ENCODE measurements at places on chromosomes 3 and 15. TPM values are rescaled to one million over a fixed set of nuclear protein-coding genes. Genes with fewer than 3 reads are reported as not detected.

Gene GFM1
- 40.7 TPM for polyA plus RNA-seq

Gene CCR3
- 0.39 TPM for polyA plus RNA-seq

Gene MESP2
- not detected for polyA plus RNA-seq

Gene GRIP2
- polyA plus RNA-seq, result 11.8 TPM

Gene SERP1
- polyA plus RNA-seq, result 92.9 TPM

Gene STRIT1
- 102 TPM for polyA plus RNA-seq

Gene CSPG4
- 49.2 TPM for polyA plus RNA-seq

Gene RETNLB
- polyA plus RNA-seq, result not detected

Gene GADL1
- 25.9 TPM for polyA plus RNA-seq

Gene FXR1
- polyA plus RNA-seq, result 434 TPM

Gene PDZRN3
- 71.1 TPM for polyA plus RNA-seq

- DNase-seq, result peak; percentile 89
These were observed at the start of gene ABI3BP for GRCh38 chr3:100993309-100993708. Gene ABI3BP (minus strand): TSS chr3:100993421. CDS start chr3:100993384, 37 bp downstream.

DNA sequence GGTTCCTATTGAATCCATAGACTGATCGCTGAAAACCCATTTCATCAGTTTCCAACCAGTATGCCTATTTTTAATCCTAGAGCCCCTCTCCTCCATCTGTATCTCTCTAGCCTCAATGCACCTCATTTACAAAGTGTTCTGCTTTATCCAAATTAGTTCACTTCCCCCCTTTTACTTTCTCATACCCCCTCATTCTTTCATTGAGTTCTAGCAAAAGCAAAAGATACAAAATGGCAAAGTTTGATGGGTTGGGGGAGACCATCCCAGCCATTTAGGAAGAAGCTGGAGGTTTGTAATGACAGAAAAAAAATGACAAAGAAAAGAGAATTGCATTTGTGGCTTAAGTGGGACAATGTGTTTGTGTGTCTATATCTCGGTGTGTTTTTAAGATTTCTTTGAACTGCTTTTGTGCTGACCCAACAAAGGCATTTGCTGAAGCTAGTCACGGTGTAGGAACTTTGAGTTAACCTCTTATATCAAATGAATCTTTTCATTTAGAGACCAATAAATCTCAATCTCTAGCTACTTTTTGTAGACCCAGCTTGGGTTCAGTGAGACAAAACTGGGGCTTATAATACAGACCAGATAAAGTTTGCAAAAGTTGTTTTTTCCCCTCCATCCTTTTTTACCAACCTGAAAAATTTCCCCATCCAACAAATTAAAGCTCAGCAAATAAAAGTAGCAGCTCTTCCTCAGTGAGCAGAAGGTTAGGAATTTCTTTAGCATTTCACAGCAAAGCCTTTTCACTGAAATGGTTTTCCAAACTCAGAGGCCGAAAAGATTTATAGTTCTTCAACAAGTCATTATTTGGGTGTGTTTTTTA, 18.7 kb downstream of the NR2F2 start:
- DNase-seq, result no peak

DNA sequence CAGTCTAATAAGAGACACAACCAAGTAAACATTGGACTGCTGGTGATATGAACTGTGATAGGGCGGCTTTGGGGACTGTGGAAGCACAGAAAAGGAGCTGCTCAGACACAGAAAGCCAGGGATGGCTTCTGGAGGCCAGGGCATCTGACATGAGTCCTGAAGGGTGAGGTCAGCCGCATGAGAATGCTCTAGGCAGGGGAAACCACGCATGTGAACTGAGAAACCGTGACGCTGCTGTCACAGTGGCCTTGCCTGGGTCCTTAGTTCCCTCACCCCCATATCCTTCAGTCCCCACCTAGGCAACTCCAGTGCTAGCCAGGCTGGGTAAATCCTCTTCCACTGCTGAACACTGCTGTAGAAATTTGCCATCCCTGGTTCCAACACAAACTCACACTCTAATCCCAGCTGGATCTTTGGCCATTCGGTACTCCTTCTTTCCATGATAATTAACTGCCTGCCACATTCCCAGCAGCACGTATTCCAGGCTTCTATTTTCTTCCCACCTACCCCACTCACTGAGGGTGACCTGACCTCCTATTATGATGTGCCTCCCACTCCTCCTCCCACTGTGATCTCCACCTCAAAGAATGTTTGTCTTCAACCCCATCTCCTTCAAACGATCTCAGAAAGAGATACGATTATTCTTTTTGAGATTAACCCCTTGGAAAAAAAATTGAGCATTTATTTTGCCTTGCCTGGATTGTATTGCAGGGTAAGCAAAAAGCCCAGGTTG, 31.4 kb downstream of the CRYGS start:
- DNase-seq, result no peak

- no peak for DNase-seq
These were observed 71.9 kb downstream of the DCUN1D1 start for GRCh38 chr3:182908471-182908870.

- no peak for DNase-seq
These were observed 43.6 kb downstream of the C2CD4B start for GRCh38 chr15:62121273-62122015.

GRCh38 chr15:47265686-47266085, 451.6 kb upstream of the SEMA6D start:
- DNase-seq, result no peak

GRCh38 chr3:4575381-4575780, 82.2 kb downstream of the ITPR1 start:
- DNase-seq, result no peak

DNA sequence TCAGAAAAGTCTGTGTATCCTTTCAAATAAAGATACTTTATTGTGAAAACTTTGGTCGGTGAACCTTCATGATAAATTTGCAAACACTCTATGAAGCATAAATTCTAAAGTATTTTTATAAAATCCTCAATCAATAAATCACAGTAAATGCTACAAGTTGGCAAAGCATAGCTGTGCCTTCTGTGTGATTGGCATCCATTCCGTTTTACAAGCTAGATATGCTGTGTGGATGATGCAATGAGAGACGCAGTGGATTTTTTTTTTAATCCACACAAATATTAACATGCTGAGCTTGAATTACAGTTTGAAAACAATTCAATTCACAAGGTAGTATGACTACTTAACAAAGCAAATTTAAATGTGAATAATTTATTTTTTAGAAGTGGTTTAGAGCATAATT, 937.2 kb downstream of the ZPLD1 start:
- no peak for DNase-seq

DNA sequence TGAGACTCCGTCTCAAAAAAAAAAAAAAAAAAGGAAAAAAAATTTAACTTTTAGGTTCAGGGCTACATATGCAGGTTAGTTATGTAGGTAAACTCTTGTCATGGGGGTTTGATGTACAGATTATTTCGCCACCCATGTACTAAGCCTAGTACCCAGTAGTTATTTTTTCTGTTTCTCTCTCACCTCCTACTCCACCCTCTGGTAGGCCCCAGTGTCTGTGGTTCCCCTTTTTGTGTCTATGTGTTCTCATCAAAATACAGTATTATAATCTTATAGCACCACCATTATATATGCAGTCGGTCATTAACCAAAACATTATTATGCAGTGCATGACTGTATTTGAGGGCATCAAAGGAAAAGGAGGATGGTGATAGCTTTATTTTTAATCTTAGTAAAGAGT, 47.3 kb downstream of the CHP1 start:
- no peak for DNase-seq

GRCh38 chr3:107128946-107129345, 248.3 kb upstream of the CCDC54 start:
- no peak for DNase-seq

DNA sequence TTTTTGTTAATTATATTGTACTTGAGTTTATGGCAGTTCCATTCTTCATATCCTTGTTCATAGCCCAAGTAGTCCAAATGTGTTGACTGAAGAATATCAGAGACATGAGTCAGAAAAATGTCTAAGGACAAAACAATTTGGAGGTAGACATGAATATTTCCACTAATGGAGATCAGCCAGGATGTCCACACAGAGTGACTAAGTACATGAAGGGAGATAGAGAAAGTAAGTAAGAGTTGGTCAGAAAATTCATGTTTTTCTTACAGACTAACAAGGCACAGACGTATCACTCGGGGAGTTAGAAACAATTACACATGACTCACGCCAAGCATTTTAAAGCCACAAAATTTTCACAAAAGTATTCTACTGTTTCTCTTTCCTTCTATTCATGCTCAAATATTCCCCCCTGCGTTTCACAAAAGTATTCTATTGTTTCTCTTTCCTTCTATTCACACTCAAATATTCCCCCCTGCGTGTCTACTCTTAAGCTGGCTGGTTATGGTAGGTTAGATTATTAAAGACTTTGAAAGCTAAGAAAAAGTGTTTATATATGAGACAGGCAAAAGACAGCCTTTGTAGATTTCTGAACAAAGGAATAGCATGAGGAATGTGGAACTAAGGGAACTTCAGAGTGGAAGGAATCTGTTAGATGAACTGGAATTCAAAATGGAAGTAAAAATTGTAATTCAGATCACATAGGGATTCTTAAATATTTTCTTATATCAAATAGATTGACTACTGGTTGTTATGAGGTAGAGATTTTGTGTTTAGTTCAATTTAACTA, 648.7 kb upstream of the CCDC54 start:
- DNase-seq, result no peak

DNA sequence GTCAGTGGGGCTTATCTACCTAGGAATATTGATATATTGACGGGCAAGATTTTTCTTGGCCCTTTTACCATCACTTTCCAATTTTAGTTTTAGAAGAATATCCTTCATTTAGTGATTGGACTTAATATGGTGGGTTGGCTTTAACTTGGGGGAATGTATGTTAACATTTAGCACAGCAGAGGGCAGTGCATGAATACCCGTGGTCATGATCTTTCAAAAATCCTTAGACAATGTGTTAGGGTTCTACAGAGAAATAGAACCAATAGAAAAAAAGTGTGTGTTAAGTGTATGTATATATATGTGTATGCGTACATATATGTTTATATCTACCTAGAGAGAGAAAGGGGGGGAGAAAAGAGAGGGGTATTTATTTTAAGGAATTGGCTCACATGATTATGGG, 36.9 kb downstream of the GPR171 start:
- DNase-seq, result no peak

DNA sequence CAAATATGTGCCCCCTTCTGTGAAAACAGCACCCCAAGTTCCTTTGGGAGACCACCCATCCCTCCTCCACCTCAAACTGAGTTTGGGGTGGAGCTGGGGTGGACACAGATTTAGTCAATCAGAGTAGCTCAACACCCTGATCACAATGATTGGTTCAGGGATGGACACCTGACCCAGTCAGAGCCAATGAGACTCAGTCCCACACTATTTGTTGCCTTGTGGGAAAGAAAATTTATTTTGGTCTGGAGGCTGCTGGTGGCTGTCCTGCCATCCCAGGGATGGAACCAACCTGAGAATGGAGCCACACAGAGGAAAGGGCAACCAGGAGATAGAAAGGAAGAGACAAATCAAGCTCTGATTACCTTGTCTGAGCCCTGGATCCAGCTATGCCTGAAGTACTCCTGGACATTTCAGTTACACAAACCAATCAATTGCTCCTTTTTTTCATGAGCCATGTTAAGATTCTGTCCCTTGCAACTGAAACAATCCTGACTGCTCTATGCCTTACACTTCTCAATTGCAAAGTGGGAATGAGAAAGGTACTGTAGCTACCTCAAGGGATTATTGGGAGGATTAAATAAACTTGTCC, 10.6 kb downstream of the DNASE1L3 start:
- no peak for DNase-seq

DNA sequence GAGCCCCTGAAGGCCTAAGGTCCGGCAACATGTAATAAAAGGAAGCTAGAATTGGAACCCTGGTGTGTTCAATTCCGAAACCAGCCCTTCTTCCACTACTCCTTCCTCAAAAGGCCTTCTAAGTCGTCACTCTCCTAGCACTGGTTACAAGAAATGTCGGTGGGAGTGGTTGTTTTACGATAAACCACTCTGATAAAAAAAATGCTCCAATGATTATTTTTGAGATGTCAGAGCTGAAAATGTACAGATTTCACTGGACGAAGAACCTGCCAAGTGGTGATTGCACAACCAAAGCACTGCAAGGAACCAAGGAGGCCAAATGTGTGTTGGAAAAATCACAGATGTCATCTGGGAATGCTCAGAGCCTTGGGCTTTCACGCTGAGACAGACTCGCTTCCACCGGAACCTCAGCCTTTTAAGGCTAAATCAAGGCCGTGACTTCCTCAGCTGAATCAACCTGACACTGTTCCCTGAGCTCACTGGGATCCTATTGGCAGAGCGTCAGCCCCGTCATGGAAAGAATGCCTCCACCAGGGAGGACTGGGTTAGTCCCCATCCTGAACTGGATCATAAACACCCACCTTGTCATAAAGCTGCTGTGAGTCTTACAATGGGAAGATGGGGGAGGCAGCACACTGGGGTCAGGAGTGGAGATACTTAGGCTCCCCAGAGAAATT, 108.1 kb upstream of the THBS1 start:
- peak; percentile 91 for DNase-seq

DNA sequence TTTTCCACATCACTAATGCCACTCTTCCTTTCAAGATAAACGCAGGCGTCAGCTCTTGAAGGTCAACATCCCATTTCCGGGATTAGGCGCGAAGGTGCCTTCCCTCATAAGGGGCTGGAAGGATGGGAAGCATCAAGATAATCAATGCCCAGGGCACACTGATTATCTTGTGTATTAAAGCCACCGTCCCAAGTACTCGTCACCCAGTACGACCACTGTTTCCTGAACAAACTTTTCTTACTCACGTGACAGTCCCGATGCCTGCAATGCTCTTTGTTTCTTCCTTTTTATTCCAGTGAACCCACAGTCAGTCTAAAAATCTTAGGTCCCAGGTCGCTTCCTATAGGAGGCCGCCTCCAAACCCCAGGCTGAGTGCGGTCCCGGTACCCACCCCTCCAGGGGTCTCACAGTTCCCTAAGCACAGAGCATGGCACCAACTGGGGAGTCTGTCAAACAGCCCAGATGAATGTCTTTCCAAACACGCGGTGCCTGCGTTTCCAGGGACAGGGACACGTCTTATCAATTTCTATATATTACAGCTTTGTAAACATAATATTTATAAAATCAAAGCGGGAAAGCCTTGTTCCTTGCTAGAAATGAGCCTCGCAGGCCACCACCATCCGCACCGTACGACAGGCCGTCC, 589 bp downstream of the ANAPC13 start:
- no peak for DNase-seq

DNA sequence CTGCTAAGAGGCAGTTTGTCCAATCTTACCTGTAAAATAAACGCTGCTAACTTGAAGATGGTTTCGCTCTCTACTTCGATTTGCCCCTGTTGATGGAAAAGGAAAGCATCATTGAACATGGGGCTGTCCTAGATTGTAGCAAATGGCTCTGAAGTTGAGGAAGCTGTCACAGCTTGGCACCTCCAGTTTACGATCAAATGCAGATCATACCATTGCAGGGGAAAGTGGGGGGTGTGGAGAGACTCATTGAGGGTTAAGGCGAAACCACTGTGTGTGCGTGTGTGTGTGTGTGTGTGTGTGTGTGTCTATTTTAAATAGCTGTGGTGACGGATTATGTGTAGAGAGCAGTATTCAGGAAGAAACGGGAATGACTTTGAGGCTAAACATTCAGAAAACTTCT, 127.6 kb upstream of the LMOD3 start:
- DNase-seq, result peak; percentile 62

- DNase-seq, result no peak
These were observed 742 bp downstream of the PLA2G4F start for GRCh38 chr15:42155546-42156242.

Data from muscle of arm (tissue), 14 donors.